ENCODE measurements at places on chromosomes 7 and 10.

- DNase-seq, result no peak
Observed at GRCh38 chr7:35681231-35682029, 13.5 kb downstream of the HERPUD2 start.

DNA sequence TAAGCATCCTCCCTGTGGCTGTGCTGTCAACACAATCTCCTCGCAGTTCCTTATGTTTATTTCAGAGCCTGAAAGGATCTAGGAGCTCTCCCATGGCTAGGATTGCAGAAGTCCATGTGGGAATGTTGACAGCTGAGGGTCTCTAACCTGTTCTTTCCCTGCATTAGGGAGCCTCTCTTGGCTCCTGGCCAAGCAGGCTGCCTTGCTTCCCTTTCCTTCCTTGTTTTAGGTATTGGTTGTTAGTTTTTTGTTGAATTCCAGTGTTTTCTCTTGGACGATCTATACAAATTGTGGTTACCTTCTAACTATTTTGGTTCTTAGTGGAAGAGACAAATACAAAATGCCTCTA, 171.8 kb downstream of the MLLT10 start:
- no peak for DNase-seq

GRCh38 chr7:155724327-155725005, 80.0 kb downstream of the RBM33 start:
- no peak for DNase-seq

DNA sequence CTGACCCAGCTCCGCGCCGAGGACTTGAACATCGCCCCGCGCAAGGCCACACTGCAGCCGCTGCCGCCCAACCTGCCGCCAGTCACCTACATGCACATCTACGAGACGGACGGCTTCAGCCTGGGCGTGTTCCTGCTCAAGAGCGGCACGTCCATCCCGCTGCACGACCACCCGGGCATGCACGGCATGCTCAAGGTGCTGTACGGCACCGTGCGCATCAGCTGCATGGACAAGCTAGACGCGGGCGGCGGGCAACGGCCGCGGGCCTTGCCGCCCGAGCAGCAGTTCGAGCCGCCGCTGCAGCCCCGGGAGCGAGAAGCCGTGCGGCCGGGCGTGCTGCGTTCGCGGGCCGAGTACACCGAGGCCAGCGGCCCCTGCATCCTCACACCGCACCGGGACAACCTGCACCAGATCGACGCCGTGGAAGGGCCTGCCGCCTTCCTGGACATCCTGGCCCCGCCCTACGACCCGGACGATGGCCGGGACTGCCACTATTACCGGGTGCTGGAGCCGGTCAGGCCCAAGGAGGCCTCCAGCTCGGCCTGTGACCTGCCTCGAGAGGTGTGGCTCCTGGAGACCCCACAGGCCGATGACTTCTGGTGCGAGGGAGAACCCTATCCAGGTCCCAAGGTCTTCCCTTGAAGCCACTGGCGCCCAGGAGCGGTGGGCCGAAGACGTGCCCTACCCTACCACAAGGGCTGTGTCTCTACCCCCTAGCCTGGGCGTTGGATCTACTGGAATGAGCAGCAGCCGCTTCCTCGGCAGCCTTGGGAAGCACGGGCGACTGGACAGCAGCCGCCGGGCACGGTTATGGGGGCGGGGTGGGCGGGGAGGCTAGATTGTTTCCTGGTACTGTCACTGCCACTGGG, 945 bp downstream of the ADO start:
- DNase-seq, result peak; percentile 28

DNA sequence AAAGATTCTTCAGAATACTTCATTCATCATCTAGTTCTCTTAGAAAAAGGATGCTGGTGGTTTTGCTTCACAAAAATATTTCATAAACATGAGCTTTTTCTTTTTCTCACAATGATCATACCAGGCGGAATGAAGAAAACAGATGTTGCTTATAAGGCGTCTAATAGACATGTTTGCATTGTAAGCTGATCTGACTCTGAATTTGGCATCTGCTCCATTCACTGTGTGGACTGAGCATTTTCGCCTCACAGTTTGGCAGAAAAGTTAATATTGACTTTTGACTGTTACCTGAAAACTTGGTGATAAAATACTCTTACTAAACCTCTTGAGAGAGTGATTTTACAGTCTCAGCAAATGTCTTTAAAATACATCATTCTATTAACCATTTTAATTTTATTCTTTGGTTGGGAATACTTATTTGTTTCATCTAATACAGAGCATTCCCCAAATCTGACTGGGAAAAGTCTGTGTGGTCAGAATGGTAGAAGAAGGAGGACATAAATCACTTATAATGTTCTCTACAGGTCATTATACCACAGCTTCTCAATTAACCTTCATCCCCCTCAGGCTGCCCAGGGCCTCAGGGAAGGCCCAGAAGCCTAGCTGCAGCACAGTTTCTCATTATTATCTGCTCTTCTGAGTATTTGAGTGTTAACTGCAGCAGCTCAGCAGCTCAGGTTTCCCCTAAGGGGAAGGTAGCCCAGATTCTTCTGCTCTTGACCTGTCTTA, 121.6 kb upstream of the KAT6B start:
- DNase-seq, result no peak

DNA sequence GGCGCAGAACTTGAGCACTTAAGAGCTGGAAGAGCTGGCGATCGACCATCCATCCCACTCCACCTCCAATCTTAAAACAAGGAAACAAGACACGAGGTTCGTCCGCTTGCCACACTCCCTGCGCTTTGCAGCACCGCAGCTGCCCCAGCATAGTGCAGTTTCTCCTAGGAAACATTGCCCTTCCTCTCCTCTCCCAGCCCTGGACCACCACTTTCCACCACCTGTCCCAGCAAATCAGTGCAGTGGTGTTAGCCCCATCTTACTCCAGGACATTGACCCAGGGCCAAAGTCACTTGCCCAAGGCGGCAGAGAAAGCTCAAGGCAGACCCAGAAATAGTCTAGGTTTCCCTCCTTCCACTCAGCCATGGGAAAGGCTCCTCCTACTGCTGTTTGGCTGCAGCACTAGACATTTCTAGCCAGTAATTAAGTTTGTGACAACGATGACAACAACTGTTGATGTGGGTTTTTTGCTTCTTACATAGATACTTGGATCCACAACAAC, 1.5 kb upstream of the PARD3 start:
- no peak for DNase-seq

GRCh38 chr7:7271094-7271874, 88.9 kb downstream of the C1GALT1 start:
- DNase-seq, result no peak

DNA sequence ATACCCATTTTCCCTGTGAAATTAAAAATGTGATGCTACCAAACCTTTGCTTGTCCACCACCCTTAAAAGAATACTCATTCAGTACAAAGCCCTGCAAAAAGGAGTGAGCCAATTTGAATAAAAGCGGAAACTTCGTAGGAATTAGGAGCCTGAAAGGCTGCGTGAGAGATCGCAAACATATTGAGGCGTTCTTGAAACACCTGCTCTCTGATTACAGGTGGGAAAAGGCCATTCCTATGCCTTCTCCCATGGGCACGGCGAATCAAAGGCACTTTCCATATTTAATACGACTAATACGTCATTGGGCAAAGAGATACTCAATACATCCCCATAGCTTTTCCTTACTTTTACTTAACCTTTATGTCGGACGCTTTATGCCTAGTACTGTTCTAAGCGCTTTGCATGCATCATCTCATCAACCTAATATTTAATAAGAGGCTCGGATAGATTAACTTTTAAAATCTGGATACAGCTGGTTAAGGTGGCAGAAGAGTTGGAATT, 30.9 kb upstream of the KMT2E start:
- DNase-seq, result no peak

- DNase-seq, result no peak
Observed at GRCh38 chr7:67990716-67991115, 994.1 kb downstream of the TYW1 start.

DNA sequence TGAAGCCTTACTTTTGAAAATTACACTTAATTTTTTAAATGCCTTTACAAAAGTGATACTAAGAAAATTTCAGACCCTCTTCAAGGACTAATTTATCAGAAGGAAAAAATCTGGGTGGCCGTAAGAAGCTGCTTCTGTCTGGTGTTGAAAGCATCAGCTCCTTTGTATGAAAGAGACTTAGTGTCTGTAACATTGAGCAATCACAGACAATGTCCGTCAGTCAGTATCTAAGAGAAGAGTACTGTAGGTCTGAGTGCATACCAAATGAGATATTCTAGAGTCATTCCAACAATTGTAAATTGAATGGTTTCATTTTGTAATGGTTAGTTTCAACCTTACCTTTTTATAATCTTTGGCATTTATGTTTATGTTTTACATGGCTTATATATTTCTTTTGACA, 11.1 kb upstream of the MDFIC start:
- no peak for DNase-seq

GRCh38 chr10:22606164-22606614, 108.2 kb downstream of the PIP4K2A start:
- peak; percentile 73 for DNase-seq

- DNase-seq, result no peak
Observed at GRCh38 chr10:110837418-110838171, 34.1 kb upstream of the PDCD4 start.

DNA sequence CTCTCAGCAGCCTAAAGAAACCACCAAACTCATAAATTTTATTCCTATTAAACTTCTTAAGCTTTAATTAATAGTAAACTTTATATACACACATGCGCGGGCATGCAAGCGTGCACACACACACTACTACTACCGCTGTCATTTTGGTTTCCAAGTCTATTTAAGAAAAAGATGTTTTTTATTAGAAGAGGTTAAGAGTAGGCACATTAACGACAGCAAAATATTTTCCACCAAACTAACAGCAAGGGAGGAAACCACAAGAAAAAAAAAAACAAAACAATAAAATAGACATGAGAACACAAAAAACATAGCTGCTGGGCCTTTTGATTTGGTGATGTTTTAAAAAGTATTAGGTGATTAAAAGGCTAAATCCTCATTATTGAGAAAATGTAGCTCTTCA, 28.6 kb downstream of the RTKN2 start:
- DNase-seq, result no peak

- DNase-seq, result no peak
Observed at GRCh38 chr10:75166623-75166972, 44.0 kb upstream of the VDAC2 start.

DNA sequence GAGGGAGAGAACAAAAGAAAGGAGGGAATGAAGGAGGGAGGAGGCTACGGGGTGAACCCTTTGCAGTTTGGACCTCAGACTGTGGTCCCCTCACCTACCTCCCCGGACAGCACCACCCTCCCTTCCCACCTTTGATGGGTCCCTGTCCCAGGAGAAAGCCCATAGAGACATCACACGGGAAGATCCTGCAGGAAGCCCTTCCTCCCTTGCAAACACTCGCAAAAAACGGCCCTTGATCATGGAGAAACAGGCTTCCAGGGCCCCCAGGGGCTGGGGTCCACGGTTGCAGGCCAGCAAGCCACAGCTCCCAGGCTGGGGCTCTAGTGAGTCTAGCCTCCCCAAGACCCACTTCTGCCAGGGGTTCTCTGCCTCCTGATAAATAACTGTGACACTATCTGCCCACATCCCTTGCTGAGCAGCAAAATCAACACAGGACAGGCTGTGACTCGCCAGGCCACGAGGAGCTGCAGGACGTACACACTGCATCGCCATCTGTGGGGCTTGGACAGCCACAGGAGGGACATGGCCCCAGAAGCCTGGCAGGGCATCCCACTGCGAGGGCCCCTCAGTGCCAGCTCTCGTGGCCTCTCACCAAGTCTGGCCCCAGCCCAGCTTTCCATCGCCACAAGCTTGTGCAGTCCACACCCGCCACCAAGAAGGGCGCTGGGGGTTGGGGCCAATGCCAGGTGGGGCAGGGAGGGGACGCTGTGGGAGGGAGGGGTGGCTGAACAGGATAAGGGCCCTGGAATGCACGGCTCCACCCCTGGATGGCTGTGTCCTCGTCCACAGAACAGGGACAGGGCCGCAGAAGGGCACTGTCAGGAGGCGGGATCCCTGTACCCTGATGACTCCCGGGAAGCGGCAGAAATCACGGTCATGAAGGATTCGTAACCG, 34.2 kb downstream of the PDGFA start:
- no peak for DNase-seq

DNA sequence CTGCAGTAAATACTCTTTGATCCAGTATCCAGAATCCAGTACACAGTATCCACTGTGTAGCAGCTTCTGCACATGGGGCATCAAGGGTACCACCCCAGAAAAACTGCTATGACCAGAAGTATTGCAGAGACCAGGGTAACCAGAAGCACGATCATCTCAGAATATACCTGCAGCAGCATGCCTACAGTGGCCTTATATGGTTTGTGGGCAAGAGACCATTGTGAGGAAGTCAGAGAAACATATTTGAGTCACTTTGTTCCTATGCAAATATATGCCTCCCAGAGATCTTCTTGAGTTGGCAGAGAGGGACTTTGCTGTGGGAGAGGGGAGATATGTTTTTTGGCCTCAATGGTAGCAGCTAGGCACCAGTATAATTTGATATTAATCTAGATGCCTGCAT, 206.4 kb upstream of the LRRTM3 start:
- DNase-seq, result no peak

All from CD4-positive, alpha-beta T cell (primary cell).